Fibroblast of pulmonary artery (primary cell): ENCODE measurements at places on chromosomes 7 and 10.
A peak's percentile ranks its signal among the peaks of the same experiment; 100 is the strongest.

- peak; percentile 10 for DNase-seq
Measured at GRCh38 chr7:139203992-139204391, 27.0 kb upstream of the UBN2 start.

DNA sequence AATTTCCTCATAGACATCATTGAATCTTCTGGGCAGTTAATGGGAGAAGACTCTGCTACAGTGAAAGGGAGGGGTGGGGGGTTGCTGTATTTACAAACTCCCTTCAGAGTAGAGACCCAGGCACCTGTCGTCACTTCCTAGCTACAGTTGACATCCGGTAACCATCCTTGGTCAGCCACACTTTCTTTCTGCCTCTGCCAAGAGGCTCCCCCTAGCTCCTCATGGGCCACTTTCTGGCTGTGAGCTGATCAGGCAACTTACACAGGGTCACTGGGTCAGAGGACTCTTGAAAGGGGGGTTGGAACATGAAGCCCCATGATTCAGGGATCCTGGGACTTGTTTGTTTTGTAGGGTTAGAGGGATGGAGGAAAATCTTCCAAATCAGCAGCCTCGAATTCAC is 1.2 kb downstream of the TECPR1 start:
- no peak for DNase-seq

GRCh38 chr7:17234030-17234397 is 64.4 kb upstream of the AHR start:
- DNase-seq, result no peak

DNA sequence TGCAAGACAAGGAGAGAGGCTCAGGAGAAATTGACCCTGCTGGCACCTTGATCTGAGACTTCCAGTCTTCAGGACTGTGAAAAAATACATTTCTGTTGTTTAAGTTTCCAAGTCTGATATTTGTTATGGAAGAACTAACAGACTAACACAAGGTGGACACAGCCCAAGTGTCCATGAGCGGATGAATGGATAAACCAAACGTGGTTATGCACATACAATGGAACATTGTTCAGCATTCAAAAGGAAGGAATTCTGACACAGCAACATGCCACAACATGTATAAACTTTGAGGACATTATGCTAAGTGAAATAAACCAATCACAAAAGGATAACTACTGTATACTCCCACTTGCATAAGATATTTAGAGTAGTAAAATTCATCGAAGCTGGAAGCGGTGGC is 76.5 kb downstream of the FAM13C start:
- DNase-seq, result no peak

- DNase-seq, result peak; percentile 60
Measured at GRCh38 chr7:142482891-142483658, 225.2 kb upstream of the PRSS58 start.

DNA sequence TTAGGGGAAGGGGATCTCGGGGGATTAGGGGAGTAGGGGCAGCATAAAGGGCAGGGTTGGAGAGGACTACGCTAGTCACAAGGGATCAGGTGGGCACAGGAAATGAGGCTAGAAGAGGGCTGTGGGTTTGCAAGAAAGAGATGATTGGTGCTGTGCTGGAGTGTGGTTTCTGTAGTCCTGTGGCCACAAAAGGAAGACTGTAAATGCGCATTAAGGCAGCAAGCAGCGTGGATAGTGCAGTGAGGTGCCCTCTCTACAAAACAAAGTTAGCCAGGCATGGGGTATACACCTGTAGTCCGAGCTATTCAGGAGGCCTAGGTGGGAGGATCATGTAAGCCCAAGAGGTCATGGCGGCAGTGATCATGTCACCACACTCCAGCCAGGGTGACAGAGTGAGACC is 212.1 kb downstream of the MLLT10 start:
- DNase-seq, result no peak

DNA sequence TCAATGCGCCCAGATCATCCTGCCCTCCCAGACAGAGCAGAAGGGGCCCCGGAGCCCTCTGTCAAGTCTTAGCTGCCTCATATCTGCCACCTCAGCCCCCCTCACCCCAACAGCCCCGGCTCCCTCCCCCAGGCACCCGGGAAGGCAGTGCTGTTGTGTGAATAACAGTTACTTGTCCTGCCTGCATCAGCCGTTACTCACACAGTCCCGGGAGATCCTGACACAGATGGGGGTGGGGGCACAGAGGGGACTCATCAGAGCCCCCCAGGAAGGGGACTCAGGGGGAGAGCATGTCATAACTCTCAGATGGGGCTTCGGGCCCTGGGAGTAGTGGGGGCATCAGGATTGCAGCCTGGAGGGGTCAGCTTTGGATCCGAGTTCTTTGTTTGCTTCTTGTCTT is 12.4 kb upstream of the SERPINE1 start:
- DNase-seq, result no peak

DNA sequence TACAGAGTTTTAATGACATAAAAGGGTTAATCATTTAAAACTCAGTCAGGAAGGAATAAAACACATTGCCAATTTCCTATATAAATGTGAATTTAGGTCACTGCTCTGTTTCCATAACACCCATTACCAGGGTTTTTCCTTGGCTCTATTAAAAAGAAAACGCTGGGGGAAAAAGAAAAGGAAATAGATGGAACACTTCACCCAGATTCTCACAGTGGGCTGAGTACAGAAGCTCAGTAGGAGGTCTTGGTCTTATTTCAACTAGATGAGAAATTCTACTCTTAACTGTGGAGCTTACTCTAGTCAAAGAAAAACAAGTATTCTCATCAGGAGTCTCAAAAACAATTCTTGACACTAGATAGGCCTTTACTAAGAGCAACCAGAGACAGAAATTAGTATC is 36.5 kb downstream of the GLUD1 start:
- DNase-seq, result no peak

GRCh38 chr10:68566351-68566750 is 6.2 kb downstream of the TET1 start:
- DNase-seq, result no peak

- no peak for DNase-seq
Measured at GRCh38 chr10:114442091-114442630, 37.9 kb upstream of the AFAP1L2 start.

DNA sequence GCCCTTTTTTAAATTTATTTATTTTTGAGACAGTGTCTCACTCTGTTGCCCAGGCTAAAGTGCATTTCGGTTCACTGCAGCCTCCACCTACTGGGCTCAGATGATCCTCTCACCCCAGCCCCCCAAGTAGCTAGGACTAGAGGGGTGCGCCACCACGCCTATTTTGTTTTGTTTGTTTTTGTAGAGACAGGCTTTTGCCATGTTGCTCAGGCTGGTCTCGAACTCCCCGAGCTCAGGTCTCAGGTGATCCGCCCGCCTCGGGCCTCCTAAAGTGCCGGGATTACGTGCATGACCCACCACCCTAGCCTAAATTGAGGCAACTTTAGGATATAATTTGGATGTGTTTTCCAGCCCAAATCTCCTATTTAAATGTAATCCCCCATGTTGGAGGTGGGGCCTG is 805 bp downstream of the ZNF736 start:
- no peak for DNase-seq

- peak; percentile 31 for DNase-seq
Measured at GRCh38 chr10:7529638-7530037, 118.8 kb upstream of the SFMBT2 start.

DNA sequence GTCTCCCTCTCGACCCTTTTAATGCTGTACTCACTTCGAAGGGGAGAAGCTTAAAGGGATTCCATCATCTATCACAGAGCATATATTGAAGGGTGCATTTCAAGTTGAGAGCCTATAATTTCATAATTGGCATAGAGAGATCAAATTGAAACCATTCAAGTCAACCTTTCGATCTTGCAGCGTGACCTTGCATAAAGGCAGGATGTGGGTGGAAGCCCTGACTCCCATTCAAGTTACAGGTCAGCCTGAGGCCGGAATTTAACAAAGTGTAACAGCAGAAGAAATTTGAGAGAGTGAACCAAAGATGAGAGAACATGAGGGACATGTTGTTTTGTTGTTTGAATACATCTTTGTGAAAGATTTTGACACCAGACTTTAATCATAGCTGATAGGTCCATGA is 195.3 kb upstream of the TPK1 start:
- DNase-seq, result no peak

DNA sequence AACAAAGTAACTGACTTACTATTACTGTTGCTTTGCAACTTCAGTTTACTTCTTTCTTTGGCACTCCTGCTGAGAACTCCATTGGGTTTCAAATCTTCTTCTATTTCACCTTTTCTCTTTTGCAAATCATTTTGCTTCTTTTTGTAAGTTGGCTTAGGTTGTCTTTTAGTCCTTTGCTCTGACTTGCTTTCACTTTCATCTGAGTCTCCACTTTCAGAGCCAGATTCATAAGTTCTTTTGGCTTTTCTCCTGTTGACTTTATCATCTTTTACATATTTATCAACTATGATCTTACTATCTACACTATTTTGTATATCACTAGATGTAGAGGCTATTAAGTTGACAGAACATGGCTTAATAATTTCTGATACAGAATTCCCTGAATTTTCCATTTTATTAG is 73.4 kb downstream of the NRBF2 start:
- no peak for DNase-seq

- DNase-seq, result peak; percentile 57
Measured at GRCh38 chr10:93039721-93040120, 20.9 kb upstream of the CYP26C1 start.

DNA sequence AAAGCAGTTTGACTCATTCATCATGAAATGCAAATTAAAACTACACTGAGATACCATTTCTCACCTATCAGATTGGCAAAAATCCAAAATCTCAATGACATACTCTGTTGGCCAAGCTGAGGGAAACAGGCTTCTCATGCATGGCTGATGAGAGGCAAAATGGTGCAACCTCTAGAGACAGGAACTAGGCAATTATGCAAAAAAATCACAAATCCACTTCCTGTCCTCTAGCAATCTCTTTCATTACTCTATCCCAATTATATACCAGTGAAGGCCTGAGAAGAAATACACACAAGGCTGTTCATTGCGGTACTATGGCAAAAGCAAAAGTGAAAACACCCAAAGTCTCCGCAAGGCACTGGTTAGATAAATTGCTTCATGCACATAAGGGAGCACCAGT is 25.9 kb upstream of the PTPRN2 start:
- DNase-seq, result peak; percentile 6

- DNase-seq, result no peak
Measured at GRCh38 chr7:47528471-47528870, 53.4 kb downstream of the TNS3 start.

DNA sequence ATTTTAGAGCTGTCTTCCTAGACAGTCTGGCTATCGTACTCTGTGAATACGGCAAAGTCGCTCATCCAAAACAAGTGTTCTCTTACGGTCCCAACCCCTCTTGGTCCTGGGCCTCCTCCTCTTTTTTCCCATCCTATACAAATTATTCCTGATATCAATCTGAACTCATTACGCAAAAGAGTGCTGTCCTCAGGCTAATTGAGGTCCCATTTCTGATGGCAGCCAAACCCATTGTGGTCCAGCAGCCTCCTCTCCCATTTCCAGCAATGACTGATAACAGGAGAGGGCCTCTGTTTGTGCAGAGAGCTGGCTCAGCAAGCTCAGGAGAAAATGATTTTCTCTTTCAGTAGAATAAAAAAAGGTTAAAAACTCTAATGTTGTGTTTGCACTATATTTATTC is 203.4 kb upstream of the GHITM start:
- no peak for DNase-seq

DNA sequence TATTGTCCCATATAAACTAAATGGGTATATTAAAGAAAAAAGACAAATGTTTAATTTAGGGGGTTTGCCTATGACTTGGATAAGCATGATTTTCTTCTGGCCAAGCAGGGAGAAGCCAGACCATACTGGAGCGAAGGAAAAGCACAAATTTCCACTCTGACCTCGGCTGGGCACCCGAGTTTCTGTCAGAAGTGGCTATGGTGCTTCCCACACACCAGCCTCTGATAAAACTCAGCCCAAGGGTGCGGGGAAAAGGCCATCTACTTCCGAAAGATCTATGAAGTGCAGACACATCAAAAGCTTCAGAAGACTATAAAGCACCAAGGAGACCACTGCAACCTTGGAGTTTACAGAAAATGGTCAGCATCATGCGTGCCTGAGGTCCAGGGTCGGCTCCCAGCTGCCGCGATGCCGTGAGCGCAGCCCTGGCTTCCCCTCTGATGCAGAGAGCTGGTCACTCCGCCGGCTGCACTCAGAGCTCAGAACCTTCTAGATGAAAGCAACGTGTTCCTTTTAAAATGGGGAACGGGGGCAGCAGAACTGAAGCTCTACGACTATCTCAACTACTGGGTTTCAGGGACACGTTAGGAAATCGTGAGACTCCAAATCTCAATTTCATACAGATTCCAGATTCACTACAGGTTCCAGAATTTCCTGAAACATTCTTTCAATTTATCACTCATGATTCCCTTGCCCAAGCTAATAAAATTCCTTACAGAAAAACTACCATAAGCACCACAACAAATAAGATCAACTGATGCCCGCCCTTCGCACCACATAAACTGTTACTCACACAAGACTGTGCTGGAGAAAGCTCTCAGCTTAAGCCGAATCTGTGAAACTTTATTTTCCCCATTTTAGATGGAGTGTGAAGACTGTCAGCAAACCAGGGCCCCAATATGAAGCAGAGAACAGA is 84.5 kb downstream of the DIP2C start:
- no peak for DNase-seq

GRCh38 chr7:47943676-47944474 is 4.4 kb downstream of the PKD1L1 start:
- DNase-seq, result no peak

- no peak for DNase-seq
Measured at GRCh38 chr7:46566097-46566774, 645.2 kb upstream of the IGFBP3 start.

DNA sequence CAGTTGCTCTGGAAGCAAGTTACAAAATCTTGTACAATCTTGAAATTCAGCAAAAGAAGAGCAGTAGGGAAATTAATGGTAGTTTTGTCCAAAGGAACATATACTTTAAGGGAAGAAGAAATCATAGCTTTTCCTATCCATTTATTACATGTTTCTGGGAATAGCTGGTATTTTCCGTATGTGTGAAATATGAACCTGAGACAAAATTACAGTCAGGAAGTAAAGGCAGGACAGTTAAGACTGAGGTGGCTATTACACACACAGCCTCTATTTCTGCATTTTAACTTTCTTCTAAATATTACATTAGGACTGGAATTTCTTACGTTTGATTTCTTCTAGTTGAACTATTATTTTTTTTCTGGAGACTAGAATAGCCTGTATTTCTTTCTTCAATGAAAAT is 1197.3 kb downstream of the SORCS3 start:
- no peak for DNase-seq

DNA sequence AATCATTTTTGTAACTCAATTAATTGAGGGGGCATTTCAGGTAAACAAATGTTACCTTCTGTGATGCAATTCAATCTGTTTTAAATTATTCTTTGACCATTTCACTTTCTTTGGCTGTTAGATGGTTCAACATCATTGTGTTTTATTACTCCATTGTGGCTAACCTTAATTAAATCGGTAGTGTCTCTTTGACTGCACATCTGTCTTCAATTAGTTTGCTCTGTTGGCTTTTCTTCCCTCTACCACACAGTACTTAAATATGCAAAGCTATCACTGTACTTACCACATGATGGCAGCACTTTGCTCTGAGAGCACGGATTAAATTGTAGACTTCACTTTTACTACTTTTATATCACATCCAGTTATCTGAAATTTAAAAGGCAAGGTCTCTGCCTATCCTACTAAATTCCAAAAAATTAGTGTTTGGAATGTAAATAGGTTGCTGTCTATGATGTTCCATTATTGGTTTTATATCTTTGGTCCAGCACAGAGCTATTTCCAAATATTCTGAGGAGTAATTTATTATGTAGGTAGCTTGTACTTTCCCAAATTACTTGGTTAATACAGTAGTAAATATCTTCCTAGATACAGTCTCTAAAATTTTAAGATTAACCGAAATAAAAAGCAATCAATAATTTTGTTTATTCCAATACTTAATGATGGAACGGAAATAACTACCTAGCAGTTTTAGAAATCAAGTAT is 352.0 kb downstream of the PCLO start:
- DNase-seq, result peak; percentile 77
